Naive thymus-derived CD4-positive, alpha-beta T cell (primary cell): ENCODE measurements at places on chromosomes 5 and 9.

- no peak overlapping the region for H3K4me3 ChIP-seq
- peaks cover 5% of the 10 kb centered on the region for H3K36me3 ChIP-seq
- no peak for DNase-seq
- H3K27me3 ChIP-seq: no peaks in the 10 kb centered on the region
- H3K4me1 ChIP-seq: peaks cover 6% of the 10 kb centered on the region
Measured at GRCh38 chr5:81753429-81753828, 2.5 kb upstream of the SSBP2 start.

DNA sequence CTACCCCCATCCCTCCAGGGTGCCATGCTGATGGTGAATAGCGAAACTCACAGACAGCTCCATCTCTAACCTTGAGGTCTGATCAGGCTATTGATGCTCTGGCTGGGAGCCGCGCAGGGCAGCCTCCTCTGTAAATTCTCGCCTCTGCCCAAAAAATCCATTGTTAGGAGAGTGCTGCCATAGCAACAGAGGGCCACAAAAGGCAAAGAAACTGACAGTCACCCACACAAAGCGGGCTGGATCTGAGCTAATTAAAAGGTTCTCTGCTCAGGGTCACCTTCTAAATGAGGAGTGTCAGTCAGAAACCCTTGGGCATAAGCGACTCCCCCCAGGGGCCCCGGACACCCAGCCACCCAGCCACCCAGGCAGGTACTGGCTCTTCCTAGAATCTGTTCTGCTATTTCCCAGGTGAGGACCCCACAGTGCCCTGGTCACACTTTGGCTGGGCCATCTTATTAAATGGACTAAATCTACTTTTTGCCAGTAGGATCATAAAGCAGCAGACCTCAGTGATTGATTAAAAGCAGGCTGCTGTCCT lies 126.7 kb downstream of the MED10 start:
- no peak for DNase-seq
- no peak overlapping the region for H3K4me3 ChIP-seq
- no peaks in the 10 kb centered on the region for H3K27me3 ChIP-seq
- no peak overlapping the region for H3K27ac ChIP-seq

GRCh38 chr9:125472562-125472925 lies 210.9 kb downstream of the GAPVD1 start:
- H3K4me3 ChIP-seq: no peak overlapping the region
- DNase-seq: no peak
- H3K27ac ChIP-seq: no peak overlapping the region
- no peaks in the 10 kb centered on the region for H3K4me1 ChIP-seq
- H3K27me3 ChIP-seq: no peaks in the 10 kb centered on the region

DNA sequence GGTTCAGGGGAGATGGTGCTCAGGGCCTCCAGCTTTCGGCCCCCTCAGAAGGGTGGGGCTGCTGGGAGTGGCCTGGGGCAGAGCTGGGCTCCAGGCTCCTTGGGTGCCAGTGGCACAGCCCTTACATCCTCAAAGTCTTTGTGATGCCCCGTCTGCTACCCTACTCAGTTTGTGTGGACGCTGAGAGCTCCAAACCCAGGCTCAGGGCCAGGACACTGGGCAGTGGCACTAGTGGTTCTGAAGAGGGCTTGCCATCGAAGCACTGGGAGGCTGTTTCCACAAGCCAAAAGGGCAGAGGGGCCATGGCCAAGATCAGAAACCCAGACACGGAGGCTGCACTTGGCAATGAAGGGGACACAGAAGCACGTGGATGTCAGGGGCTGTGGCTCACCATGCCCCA lies 99.1 kb downstream of the GABBR2 start:
- H3K27ac ChIP-seq: no peak overlapping the region
- no peak for DNase-seq
- H3K27me3 ChIP-seq: no peaks in the 10 kb centered on the region

DNA sequence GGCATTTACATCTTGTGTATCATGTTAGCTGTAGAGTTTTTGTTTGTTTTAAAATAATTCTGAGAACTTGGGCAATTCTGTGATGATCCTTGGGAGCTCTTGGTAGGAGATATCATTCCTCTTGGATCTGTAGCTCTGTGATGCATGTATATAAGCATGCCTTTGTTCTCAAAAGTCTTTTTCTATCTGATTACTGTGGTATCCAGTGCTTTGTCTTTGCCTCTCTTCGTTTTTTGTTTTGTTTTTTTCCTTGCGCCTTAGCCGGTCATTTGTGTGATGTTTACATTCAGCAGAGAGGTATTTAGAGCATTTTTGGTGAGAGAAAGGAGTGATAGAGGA lies 110.0 kb downstream of the PAM start:
- no peaks in the 10 kb centered on the region for H3K36me3 ChIP-seq
- no peak overlapping the region for H3K4me3 ChIP-seq
- H3K27me3 ChIP-seq: no peaks in the 10 kb centered on the region
- H3K27ac ChIP-seq: no peak overlapping the region
- no peak for DNase-seq
- peaks cover 6% of the 10 kb centered on the region for H3K4me1 ChIP-seq

- H3K27ac ChIP-seq: no peak overlapping the region
- H3K4me1 ChIP-seq: no peaks in the 10 kb centered on the region
- no peaks in the 10 kb centered on the region for H3K36me3 ChIP-seq
- H3K4me3 ChIP-seq: no peak overlapping the region
- no peak for DNase-seq
Measured at GRCh38 chr5:130290219-130290618, 386.0 kb downstream of the CHSY3 start.

- no peaks in the 10 kb centered on the region for H3K4me1 ChIP-seq
- peak; percentile 12 for DNase-seq
- H3K27me3 ChIP-seq: no peaks in the 10 kb centered on the region
- peak within 1 kb of the TSS; percentile 47 for H3K4me3 ChIP-seq
- H3K27ac ChIP-seq: peak within 1 kb of the TSS; percentile 46
Measured at GRCh38 chr5:178895615-178896571, at the start of gene ZFP2. Gene ZFP2, plus strand, starts transcription at chr5:178895913. Its CDS starts 35,401 bp downstream, at chr5:178931314.
